ENCODE measurements at places on chromosomes 7 and 10.

GRCh38 chr10:48800007-48800675 is 115.5 kb downstream of the WDFY4 start:
- no peak for DNase-seq

GRCh38 chr7:12016439-12016838 is 184.4 kb upstream of the THSD7A start:
- no peak for DNase-seq

GRCh38 chr7:50298811-50299562 is 5.5 kb upstream of the IKZF1 start:
- DNase-seq = no peak

GRCh38 chr10:102279104-102279503 is 33.8 kb downstream of the GBF1 start:
- DNase-seq = no peak
